Activated CD8-positive, alpha-beta T cell treated with anti-CD3 and anti-CD28 coated beads for 36 hours (primary cell): ENCODE measurements at places on chromosomes 16 and 17. TPM values are rescaled to one million over a fixed set of nuclear protein-coding genes. Genes with fewer than 3 reads are reported as not detected.

- H3K27ac ChIP-seq, result no peak overlapping the region
- H3K27me3 ChIP-seq, result peaks cover 7% of the 10 kb centered on the region
- no peaks in the 10 kb centered on the region for H3K4me1 ChIP-seq
- H3K36me3 ChIP-seq, result no peaks in the 10 kb centered on the region
Measured at GRCh38 chr17:16969931-16970906, 1.7 kb downstream of the TNFRSF13B start.

DNA sequence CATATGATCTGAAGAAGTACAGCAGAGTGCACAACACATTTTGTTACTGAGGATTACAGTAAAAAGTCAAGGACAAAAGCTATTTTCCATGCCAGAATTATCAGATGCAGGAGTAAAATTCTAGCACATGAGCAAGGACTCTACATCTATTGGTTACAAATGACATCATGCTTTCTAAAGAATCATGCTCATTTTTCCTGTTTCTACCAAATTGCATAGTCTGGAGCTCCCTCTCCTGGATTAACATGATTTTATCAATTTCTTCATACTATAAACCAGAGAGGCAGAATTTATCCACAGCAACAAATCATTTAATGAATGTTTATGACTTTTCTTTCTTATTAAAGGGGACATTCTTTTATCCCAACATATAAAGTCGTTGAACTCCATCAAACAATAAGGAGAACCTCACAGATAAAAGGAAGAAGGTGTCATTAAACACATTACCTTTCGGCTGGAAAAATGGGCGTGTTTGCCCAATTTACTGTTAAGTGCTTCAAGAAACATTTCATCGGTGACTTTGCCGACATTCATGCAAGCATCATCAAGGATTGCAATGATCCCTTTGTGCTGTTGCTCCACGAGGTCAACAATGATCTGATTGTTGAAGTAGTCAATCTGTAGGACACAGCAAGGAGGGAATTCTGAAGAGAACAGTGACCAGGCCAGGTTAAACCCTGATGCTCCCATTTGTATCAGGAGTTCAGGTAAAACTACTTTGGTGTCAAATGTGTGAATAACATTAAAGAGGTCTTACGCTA lies 121.7 kb downstream of the MYO1D start:
- no peak for DNase-seq
- H3K4me3 ChIP-seq, result no peak overlapping the region
- no peaks in the 10 kb centered on the region for H3K27me3 ChIP-seq
- peaks cover 15% of the 10 kb centered on the region for H3K4me1 ChIP-seq
- no peaks in the 10 kb centered on the region for H3K36me3 ChIP-seq

GRCh38 chr17:46166692-46167249 lies 26.5 kb downstream of the KANSL1 start:
- H3K27me3 ChIP-seq, result no peaks in the 10 kb centered on the region
- H3K36me3 ChIP-seq, result peaks cover 59% of the 10 kb centered on the region
- DNase-seq, result no peak
- H3K27ac ChIP-seq, result peak overlapping the region; percentile 58
- peaks cover 85% of the 10 kb centered on the region for H3K4me1 ChIP-seq

The PMP22 gene
- total RNA-seq, result not detected

GRCh38 chr17:38358586-38359513 lies 7.2 kb downstream of the SOCS7 start:
- H3K27me3 ChIP-seq, result no peaks in the 10 kb centered on the region
- H3K36me3 ChIP-seq, result no peaks in the 10 kb centered on the region
- peaks cover 34% of the 10 kb centered on the region for H3K4me1 ChIP-seq
- no peak overlapping the region for H3K27ac ChIP-seq

The ANKRD40CL gene
- not detected for total RNA-seq

DNA sequence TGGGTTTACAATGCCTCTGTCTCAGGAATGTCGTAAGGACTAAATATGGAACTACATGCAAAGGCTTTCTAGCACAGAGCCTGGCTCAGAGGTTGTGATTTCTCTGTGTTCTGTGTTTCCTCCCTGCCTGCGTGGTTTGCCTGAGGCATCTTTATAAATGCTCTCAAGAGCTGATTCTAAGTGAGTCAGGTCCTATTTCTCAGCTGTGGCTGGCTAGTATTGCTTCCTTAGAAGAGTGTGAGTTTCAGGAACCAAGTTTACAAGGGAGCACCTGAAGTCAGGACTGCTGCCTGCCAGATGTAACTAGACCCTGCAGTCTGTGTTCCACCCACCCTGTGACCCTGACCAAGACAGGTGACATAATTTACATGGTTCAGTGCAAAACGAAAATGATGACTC lies 8.0 kb upstream of the CCL1 start:
- peaks cover 13% of the 10 kb centered on the region for H3K4me1 ChIP-seq
- H3K36me3 ChIP-seq, result no peaks in the 10 kb centered on the region
- no peak overlapping the region for H3K27ac ChIP-seq
- DNase-seq, result no peak
- H3K4me3 ChIP-seq, result no peak overlapping the region

GRCh38 chr17:17749025-17749772 lies 67.9 kb downstream of the RAI1 start:
- H3K27ac ChIP-seq, result peak overlapping the region; percentile 93
- no peaks in the 10 kb centered on the region for H3K27me3 ChIP-seq
- peaks cover 52% of the 10 kb centered on the region for H3K4me1 ChIP-seq
- no peak for DNase-seq
- peaks cover 3% of the 10 kb centered on the region for H3K36me3 ChIP-seq
